Anterior cingulate cortex (tissue), 58 donors: ENCODE measurements at places on chromosomes 7 and 10.

GRCh38 chr7:134695321-134695860, 48.7 kb downstream of the BPGM start:
- no peak for DNase-seq

DNA sequence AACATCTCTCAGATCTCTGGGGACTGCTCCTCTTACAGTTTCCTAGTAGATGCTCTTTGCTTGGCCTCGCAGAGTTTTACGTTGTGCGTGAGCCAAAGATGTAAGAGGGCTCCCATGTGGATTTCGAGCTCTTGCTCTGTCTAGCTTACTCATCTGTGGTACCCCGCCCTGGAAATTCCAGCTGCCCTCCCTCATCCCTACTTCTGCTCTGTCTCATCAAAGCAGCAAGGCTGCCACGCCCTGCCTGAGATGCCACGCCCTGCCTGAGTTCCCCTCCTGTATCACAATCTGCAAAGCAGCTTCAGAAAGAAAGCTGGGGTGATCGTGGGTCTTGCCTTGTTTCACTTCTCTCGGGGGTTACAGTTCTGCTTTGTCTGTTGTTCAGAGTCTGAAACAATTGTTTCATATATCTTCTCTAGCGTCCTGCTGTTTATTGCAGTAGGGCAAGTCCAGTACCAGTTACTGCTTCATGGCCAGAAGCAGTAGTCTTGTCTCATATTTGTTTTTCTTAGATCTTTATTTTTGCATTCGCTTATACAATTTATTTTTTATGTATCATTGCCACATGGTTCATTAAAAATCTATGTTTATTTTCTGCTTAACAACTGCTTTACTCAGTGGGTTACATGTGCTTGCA, 36.1 kb upstream of the CCNY start:
- DNase-seq: peak; percentile 6

GRCh38 chr7:96023387-96023786, 251.0 kb downstream of the DYNC1I1 start:
- DNase-seq: no peak

DNA sequence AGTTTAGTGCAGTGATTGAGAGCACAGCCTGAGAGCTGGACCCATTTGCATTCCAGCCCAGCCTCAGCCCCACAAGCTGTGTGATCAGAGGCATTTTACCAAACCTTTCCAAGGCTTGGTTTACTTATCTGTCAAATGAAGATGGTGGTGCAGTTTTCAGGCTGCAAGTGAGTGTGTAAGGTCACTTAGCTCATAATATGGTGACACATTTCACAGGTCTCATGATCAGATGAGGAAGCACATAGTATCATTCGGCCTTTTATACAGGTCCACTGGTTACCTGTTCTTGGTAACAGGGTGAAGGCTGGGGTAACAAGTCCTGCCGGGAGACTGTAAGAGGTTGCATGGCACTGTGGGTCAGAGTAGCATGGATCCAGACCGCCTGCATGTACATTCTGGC, 371.7 kb downstream of the LRMDA start:
- no peak for DNase-seq

- DNase-seq: no peak
Measured at GRCh38 chr10:76459016-76459730, 1027.7 kb downstream of the LRMDA start.

DNA sequence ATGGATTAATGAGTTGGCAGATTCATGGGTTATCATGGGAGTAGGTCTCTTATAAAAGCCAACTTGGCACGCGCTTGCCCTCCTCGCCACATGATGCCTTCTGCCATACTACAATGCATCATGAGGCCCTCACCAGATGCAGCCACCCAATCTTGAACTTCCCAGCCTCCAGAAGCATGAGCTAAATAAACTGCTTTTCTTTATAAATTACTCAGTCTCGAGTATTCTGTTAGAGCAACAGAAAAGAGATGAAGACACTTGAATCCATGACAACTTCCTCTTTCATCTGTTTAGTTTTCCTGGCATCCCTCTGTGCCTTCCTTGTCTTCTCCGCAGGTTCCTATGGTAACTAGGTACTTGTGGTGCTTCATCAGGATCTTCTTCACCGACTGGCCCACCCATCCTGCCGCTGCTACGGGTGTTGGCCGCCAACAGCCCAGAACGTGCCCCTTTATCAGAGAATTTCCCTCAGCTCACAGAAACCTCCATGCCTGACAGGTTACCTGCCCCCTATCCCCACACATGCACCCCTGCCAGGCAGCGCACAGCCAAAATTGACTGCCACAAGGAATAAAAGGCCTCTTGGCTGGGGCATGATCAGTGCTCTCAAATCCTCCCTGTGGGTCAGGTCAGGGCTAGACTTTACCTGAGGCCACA, 28.0 kb upstream of the PPIF start:
- DNase-seq: no peak
